Upper lobe of left lung (tissue), 6 donors: ENCODE measurements at places on chromosomes 6 and 20. TPM values are rescaled to one million over a fixed set of nuclear protein-coding genes. Genes with fewer than 3 reads are reported as not detected.

Gene BANF2
- total RNA-seq = not detected

GRCh38 chr20:61830241-61830930 is 235.3 kb downstream of the TAF4 start:
- H3K36me3 ChIP-seq = no peaks in the 10 kb centered on the region
- H3K4me1 ChIP-seq = no peaks in the 10 kb centered on the region
- no peaks in the 10 kb centered on the region for H3K27me3 ChIP-seq
- H3K4me3 ChIP-seq = no peak overlapping the region
- H3K27ac ChIP-seq = no peak overlapping the region
- no peak for DNase-seq

Gene PNLDC1
- not detected for total RNA-seq

DNA sequence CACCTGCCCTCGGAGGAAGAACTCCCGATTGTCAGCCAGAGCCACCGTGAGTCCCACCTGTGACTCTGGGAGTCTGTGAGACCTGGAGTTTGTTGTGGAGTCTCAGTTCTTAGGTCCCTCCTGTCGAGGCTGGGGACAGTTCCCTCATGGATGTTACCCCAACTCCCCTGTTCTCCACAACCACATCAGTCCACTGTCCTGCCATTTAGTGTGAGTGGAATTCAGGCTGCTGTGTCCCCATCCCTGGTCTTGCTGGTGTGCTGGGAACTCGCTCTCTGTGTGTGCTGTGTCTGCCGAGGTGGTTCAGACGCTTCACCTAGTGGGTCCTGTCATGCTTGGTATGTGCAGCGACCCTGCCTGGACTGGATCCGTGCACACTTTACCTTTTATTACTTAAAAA is 163.2 kb downstream of the DTNBP1 start:
- no peak for DNase-seq
- peaks cover 19% of the 10 kb centered on the region for H3K36me3 ChIP-seq
- H3K27me3 ChIP-seq = no peaks in the 10 kb centered on the region

Gene KIZ
- 29.3 TPM for total RNA-seq
